ENCODE measurements at places on chromosomes 6 and 20. TPM values are rescaled to one million over a fixed set of nuclear protein-coding genes. Genes with fewer than 3 reads are reported as not detected.

DNA sequence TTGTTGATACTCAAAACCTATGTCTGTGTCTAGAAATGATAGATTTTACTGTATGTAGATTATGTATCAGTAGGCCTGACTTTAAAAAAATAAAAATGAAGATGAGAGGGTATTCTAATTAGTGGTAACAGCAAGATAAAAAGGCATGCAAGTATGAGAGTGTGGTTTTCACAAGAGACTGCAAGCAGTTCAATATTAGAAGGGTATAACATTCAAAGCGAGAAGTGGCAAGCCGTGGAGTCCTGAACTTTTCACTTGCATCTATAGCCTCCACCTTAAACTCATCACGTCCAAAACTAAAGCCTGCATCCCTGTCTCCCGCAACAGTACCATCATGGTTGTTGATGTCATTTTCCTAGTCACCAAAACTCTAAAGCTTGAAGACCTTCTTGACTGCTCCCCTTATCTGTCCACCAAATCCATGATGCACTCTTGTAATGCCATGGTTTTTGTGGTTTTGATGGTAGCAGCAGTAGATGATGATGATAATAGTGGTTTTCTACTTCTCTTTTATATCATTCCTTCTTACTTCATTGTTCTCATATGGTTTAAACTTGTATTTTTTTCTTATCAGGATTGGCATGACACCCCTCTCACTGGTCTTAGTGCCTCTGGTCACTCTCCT, 9.2 kb upstream of the CGA start:
- DNase-seq: no peak

DNA sequence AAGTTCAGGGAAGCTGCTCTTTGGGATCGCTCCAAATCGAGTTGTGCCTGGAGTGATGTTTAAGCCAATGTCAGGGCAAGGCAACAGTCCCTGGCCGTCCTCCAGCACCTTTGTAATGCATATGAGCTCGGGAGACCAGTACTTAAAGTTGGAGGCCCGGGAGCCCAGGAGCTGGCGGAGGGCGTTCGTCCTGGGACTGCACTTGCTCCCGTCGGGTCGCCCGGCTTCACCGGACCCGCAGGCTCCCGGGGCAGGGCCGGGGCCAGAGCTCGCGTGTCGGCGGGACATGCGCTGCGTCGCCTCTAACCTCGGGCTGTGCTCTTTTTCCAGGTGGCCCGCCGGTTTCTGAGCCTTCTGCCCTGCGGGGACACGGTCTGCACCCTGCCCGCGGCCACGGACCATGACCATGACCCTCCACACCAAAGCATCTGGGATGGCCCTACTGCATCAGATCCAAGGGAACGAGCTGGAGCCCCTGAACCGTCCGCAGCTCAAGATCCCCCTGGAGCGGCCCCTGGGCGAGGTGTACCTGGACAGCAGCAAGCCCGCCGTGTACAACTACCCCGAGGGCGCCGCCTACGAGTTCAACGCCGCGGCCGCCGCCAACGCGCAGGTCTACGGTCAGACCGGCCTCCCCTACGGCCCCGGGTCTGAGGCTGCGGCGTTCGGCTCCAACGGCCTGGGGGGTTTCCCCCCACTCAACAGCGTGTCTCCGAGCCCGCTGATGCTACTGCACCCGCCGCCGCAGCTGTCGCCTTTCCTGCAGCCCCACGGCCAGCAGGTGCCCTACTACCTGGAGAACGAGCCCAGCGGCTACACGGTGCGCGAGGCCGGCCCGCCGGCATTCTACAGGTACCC, at the start of gene ESR1:
ESR1 (plus strand) TSS at position 170 of the 858 bp plus-strand sequence; CDS start at position 401, 231 bp downstream.
- peak; percentile 3 for DNase-seq

The ERVFRD-1 gene
- not detected for total RNA-seq

GRCh38 chr6:56246541-56246880, 869 bp downstream of the COL21A1 start:
- DNase-seq: no peak

The GLO1 gene
- 27.6 TPM for total RNA-seq

DNA sequence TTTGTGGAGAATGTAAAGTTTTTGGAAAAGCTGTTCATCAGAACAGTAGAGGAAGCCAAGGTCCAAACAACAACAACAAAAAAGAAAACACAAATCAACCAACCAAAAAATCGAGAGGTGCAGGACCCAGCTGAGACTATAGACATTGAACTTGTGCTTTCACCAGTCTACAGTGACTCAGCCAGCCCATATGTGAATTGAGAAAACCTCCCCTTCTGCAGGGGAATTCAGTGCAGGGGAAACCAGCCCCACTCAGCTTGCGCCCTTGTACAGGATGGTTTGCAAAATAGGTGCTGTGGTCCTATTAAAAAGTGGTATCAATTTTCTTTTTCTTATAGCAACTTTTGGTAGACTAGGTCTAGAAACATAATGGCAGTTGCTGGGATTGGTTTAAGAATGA, 21.3 kb downstream of the MLIP start:
- DNase-seq: no peak

- DNase-seq: no peak
Observed at GRCh38 chr6:138222901-138223546, 4.7 kb upstream of the PBOV1 start.

DNA sequence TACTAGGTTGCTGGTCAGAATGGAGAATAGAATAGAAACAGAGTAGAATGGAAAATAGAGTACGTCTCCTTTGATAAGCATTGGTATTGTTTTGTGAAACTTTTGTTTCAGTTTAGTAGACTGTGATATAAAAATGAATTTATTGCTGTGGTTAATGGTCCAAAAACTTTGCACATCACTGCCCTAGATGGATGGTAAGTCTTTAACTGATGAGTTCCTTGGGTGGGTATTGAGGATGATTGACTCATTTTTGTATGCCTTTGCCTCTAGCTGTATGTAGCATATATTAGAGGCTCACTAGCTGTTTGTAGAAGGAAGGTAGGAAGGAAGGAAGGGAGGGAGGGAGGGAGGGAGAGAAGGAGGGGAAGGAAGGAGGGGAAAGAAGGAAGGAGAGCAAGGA, 48.3 kb downstream of the ZDHHC14 start:
- no peak for DNase-seq

DNA sequence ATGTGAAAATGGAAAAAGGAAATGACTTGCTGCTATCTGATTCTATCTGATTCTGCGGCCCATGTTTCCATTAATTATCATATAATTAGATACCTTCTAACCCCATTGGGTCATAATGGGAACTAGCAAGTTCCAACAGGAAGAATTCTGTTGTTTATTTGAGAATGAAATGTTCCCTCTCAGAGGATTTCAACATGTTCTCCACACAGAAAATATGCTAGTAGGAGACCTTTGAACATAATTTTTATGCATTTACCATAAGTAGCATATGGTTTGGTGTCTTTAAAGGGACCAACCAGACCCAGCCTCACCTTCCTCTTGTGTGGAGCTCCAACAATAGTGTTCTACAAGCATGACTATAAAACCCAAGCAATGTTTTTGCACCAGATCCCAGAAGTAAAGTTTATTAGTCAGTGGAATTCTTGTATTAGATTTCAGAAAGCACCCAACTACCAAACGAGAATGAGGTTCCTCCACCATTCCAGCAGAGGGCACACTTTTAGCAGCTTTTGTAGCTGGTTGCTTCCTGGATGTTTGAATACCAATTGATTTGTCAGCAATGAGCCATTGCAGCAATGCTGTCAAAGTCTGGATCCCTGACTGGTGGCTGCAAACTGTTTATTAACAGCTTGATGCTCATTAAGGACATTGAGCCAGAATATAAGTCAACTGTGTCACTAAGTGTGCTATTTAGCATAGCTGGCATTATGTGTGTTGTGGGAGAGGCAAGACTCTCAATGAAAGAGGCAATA, 143.6 kb upstream of the GJE1 start:
- no peak for DNase-seq

- no peak for DNase-seq
Observed at GRCh38 chr6:89758830-89759229, 60.8 kb downstream of the MDN1 start.

GRCh38 chr6:42294759-42295158, 77.1 kb upstream of the MRPS10 start:
- DNase-seq: peak; percentile 24

The ETV7 gene
- 2.8 TPM for total RNA-seq

- DNase-seq: peak; percentile 64
Observed at GRCh38 chr6:29946223-29947076, 4.1 kb downstream of the HLA-A start.

The XKR7 gene
- total RNA-seq: not detected

DNA sequence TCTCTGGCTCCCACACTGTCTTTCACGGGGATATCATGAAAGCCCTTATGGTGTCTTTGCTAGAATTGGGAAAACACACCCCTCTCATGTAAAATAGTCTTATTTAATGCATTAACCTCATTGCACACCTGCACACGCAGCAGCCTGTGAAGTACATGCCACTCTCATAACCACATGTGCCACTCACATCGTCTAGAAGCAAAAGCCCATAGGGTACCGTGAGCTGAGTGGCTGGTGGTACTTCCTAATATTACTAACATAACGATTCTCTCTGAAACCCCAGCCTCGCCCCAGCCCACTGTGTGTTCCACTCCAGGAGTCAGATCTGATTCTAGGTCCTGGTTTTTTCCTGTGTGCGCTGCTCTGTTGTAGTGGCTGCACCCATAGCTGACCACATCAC, 9.5 kb upstream of the TMEM242 start:
- DNase-seq: no peak

DNA sequence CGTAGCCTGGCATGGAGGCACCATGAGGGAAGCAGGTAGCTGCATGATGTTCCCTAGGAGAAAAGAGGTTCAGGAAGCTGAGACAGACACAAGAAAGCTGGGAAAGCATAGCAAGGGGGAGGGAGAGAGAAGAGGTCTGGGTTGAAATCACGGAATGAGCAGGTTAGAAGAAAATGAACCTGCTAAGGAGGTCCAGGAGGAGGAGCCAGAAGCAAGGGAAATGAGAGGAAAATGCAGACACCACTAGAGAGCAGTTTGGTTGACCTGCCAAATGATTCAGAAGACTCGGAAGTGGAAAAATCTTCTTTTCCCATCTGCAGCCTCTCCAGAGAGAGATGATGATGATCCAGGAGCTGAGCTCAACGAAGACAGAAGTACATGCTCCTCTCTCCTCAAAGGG, 70.9 kb downstream of the VIP start:
- no peak for DNase-seq

- no peak for DNase-seq
Observed at GRCh38 chr6:84774157-84774984, 10.0 kb upstream of the TBX18 start.

DNA sequence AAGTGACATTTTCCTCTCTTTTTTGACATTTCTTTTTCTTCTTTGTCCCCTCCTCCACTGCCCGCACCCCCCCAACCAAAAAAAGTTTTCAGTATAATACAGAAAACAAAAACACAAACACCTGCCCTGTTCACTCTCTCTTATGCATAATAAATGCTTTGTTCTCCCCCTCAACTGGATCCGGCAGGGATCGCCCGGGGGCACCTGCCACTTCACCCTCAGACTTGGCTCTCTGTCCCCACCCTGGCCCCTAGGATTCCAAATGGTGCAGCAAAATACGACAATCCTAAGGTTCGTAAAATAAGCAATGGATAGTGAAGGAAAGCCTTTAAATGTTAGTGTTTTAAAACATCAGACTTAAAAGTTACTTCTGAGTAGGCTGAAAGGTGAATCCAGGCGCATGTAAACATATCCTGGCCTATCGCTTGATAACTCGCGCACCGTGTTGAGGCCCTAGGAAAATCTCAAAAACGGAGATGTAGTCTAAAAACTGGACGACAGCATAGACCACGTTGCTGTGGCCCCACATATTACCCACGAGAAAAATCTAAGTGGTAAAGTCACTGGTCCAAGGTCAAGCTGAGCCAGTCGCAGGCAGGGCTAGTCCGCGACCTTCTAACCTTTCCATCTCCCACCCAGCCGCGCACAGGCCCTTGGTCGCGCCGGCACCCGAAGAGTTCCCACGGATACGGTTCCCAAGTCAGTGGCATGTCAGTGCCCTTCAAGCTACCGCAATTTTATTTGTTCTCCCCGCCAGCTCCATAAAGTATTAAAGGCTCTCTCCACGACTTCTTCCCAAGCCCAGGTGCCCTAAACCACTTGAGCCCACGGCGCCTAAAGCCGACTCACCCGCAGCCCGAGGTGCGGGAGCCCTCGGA, 130.8 kb downstream of the OGFRL1 start:
- DNase-seq: no peak

The CALHM5 gene
- not detected for total RNA-seq

The NNAT gene
- not detected for total RNA-seq

The ANKEF1 gene
- 1.9 TPM for total RNA-seq

GRCh38 chr20:45833883-45834796, 541 bp downstream of the SNX21 start:
- peak; percentile 25 for DNase-seq

- peak; percentile 19 for DNase-seq
Observed at GRCh38 chr20:43744151-43744611, 17.4 kb upstream of the GTSF1L start.

GRCh38 chr20:46322641-46323040, 14.3 kb upstream of the CDH22 start:
- no peak for DNase-seq

The MUCL3 gene
- not detected for total RNA-seq

DNA sequence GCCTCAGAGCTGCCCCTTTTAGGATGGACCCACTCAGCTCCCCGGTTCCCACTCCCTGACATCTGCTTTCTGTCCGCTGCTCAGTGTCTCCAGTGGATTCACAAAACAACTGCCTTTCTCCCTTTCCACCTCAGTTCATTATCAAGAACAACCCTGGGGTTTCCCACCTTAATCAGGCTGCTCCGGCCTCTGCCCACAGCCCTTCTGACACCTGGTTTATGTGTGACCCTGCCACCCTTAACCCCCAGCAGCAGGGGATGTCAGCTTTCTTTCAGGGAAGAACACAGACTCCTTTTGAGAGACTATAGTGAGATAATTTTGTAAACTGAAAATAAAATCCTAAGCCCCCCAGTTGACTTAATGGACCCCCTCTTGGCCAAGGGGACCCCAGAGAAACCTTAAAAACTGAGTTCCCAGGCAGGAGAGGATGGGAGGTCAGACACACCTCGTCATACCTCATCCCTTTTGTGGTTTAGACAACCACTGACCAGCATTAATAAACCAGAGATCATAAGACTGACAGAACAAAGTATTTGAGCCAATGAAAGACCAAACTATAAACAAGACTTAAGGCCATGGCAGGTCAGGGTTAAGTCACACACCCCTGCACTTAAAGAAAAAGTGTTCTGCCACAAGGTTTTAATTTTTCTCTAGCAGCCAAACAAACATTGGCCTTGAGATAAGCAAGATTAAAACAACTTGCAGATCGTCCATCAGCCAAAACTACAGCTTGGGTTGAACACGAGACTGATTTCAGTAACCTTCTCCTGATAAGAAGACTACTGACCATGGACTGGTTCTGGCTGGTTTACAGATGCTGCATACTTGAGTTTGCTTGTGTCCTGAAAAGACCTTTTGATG, 42.4 kb upstream of the DDR1 start:
- DNase-seq: peak; percentile 39

- DNase-seq: no peak
Observed at GRCh38 chr6:133235221-133235620, 5.9 kb upstream of the EYA4 start.

DNA sequence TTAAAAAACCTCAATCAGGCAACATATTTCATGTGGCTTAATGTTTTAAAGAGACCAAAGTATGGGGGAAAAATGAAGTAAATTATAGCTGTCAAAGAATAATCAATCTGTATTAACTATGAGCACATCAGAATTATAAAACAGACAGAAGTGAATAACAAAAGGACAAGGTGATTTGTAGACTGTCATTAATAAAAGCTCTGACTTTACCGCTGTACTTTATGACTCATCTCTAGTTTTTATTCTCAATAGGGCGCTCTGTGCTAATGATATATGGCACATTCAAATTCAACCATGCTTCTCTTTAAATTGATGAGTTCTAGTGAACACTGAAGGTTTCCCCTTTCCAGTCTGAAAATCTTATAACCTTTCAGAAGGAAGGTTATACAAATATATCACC, 72.0 kb downstream of the PREP start:
- no peak for DNase-seq
